ENCODE measurements at places on chromosomes 13 and 19. TPM values are rescaled to one million over a fixed set of nuclear protein-coding genes. Genes with fewer than 3 reads are reported as not detected.

DNA sequence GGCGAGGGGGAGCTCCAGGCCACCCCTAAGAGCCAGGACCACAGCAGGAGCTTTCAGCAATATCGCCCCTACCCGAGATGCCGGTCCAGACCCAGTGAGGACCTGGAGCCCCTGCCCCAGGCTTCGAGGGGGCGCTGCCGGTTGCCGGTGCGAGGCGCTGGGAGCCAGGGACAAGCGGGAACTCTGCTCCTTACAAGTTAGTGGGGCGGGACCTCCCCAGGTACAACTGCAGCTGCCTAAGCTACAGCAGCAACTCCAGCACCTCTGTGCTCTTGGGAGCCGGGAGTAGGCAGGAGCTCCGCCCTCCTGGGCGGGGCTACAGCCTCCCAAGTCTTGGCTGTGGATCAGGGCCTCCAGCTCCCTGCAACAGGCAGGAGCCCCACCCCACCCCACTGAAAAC lies 15.2 kb upstream of the TSC22D1 start:
- no peak for DNase-seq

- DNase-seq, result no peak
Observed at GRCh38 chr19:58098682-58098998, 609 bp upstream of the ZSCAN18 start.

DNA sequence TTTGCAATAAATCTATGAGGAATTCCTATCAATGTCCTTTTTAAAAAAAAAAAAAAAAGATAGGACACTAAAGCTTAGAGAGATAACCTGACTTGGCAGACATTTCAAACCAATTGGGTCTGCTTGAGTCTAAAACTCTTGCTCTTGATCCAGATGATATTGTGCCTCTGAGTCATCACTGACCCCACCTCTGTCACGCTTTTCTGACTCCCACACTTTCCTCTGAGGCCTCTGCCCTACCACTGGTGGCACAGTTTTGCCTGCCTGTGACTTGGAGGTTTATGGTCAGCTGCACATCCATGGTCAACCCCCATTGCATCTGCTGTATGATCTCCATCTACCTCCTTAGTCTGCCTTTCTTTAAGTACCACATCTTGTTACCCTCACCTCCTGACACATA lies 328.7 kb downstream of the SPRY2 start:
- DNase-seq, result no peak

DNA sequence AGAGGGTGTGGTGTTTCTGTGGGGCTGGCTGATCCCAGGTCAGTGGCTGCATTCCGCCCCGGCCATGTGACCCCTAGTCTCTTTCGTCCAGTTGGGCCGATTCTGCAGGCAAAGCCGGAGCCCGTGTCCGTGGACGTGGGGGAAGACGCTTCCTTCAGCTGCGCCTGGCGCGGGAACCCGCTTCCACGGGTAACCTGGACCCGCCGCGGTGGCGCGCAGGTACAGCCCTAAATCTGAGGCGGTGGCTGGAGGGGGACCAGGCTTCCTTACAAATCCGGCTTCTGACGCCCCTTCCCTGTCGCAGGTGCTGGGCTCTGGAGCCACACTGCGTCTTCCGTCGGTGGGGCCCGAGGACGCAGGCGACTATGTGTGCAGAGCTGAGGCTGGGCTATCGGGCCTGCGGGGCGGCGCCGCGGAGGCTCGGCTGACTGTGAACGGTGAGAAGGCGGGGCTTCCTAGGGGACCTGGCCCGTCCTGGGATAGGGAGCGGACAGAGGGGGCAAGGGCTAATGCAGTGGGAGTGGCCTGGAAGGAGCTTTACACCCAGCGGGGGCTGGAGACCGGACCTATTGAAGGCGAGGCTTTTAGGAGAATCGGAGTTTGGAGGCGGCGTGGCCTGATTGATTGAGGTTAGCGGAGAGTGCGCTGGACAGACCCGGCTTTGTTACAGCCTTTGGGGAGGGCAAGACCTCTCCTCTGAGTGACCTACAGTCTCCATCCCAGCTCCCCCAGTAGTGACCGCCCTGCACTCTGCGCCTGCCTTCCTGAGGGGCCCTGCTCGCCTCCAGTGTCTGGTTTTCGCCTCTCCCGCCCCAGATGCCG lies 4.3 kb downstream of the KIRREL2 start:
- no peak for DNase-seq

GRCh38 chr13:19959141-19959830 lies 759 bp downstream of the ZMYM2 start:
- DNase-seq, result no peak

- DNase-seq, result no peak
Observed at GRCh38 chr13:109941951-109942350, 155.6 kb upstream of the IRS2 start.

- DNase-seq, result no peak
Observed at GRCh38 chr19:46715975-46716671, 791 bp downstream of the PRKD2 start.

- DNase-seq, result no peak
Observed at GRCh38 chr13:59846845-59847620, 316.7 kb downstream of the DIAPH3 start.

The TGFB1 gene
- 42.6 TPM for total RNA-seq

- no peak for DNase-seq
Observed at GRCh38 chr13:79482281-79482970, 1.5 kb downstream of the NDFIP2 start.

DNA sequence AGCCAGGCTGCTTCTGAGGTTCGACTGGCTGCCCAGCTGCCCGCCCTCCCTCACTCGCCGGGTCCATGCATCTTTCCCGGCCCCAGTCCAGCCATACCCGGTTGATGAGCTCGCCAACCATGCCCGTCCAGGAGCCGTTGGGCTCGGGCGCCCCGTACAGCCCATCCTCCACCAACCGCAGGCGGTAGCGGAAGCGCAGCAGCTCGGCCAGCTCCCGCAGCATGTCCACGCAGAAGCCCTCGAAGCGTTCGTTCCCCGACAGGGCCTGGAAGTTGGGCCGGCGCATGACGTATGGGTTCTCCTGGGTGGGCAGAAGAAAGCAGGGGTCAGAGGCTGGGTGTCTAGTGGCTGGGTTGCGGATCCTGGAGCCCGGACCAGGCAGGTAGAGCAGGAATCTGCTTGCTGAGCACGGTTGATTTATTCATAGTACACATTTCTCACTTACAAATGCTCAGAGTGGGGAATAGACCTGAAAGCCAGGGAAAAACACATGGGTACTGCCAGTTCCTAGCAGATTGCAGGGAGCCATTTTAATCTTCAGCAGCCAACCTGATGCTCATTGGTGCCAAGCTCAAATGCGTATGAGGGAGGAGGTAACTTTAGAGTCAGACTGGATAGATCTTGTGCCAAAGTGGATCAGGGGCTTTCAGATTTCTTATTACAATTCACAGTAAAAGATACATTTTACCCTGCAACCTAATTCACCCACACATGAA lies 27.4 kb downstream of the GRIK5 start:
- DNase-seq, result no peak

The SBK2 gene
- total RNA-seq, result 0.69 TPM

GRCh38 chr13:88862095-88862620 lies 1191.0 kb downstream of the SLITRK5 start:
- DNase-seq, result no peak

GRCh38 chr13:49935171-49936074 lies 717 bp downstream of the SPRYD7 start:
- DNase-seq, result no peak

The NAPSA gene
- 2.5 TPM for total RNA-seq

- DNase-seq, result no peak
Observed at GRCh38 chr13:30830638-30830965, 75.5 kb upstream of the MEDAG start.

The ZNF223 gene
- total RNA-seq, result 2.2 TPM

The GAPDHS gene
- not detected for total RNA-seq

DNA sequence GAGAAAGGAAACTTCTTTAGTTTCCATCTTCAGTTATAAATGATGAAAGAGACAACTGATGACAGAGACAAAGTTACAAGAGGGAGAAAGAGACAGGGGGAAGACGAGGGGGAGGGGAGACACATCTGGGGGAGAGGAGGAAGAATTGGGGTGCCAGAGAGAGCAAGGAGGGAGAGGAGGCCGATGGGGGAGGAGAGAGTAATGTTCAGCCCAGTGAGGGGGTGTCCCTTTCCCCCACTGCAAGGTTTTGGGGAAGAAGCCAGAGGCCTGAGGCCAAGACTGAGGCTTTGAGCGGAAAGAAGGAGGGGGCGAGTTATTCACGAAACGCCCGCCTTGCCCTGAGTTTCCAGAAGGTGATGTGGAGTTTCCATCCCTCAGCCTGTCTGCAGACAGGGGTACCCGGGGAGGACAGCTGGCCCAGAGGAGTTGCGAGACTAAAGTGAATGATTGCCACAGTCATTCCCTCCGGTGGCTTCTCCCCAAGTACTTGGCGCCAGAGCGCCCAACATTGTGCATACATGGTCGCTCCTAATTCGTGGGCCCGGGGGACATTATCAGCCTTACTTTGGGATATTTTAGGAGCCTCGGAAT lies 558 bp upstream of the PPAN start:
- no peak for DNase-seq

The OXGR1 gene
- not detected for total RNA-seq

The FOXA3 gene
- 0.26 TPM for total RNA-seq

The CEACAM6 gene
- total RNA-seq, result 0.21 TPM

GRCh38 chr19:51294977-51295375 lies 16.5 kb upstream of the IGLON5 start:
- no peak for DNase-seq

- no peak for DNase-seq
Observed at GRCh38 chr19:10395436-10395835, 7.9 kb downstream of the CDC37 start.

The CLEC4M gene
- not detected for total RNA-seq

The PHF11 gene
- total RNA-seq, result 15.7 TPM

- peak; percentile 80 for DNase-seq
Observed at GRCh38 chr19:4633140-4633967, 6.0 kb upstream of the TNFAIP8L1 start.

DNA sequence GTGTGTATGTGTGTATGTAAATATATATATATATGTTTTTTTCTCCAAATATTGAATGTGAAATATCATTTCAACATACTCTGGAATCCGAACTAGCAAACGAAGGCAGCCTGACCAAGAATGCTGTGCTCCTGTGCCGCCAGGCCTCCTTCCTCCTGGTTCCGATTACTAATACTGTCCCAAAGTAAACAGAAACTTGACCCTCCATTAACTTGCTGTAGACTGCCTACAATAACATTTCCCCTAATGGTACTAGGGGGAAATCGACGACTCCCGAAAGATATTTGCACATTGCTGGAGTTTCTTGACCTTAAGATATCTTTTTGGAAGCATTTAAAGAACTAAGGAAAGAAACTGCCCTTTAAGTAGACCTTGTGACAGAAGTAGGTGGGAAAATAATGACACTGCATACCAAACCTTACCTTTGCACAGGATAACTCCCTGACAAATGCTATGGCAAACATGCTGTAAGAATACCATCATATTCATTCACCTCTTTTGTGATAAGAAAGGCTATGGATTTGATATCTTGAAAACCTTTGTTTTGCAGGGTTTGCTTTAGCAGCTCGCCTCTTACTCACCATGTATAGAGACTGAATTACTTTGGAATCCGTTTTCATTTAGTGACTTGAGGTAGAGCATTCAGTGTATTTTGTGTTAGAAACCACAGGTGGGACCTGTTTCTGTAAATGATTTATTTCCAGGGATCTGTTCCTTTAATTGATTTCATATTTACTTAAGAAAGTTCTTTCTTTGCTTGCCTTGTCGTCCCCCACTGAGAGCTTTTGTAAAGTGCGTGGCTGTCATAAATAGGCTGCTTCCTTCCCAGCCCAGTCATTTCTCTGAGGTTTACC lies 80.1 kb downstream of the KLF5 start:
- DNase-seq, result no peak

- DNase-seq, result no peak
Observed at GRCh38 chr13:60945396-60945795, 470.3 kb downstream of the PCDH20 start.

GRCh38 chr19:39533003-39533512 lies 406 bp upstream of the EID2B start:
- no peak for DNase-seq

DNA sequence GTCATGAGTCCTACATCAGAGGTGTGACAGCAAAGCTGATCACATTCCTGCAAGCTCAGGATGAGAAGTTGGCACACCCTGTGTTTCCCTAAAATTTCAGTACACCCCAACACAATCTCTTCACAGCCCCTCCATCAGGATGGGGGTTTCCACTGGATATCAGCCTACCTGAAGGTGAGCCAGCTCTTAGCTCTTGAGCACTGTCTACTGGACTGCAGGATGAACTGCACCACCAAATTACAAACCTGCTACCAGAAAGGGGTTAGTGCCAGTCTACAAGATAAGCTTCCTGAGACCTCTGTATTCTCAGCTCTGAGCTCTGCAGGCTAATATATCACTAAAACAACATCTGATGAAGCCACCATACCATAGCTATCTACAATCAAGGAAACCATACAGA lies 1616.2 kb upstream of the SPRY2 start:
- no peak for DNase-seq

- DNase-seq, result no peak
Observed at GRCh38 chr19:33906578-33907335, 110.1 kb downstream of the KCTD15 start.

- DNase-seq, result no peak
Observed at GRCh38 chr19:50417111-50418081, 1.3 kb upstream of the SPIB start.

DNA sequence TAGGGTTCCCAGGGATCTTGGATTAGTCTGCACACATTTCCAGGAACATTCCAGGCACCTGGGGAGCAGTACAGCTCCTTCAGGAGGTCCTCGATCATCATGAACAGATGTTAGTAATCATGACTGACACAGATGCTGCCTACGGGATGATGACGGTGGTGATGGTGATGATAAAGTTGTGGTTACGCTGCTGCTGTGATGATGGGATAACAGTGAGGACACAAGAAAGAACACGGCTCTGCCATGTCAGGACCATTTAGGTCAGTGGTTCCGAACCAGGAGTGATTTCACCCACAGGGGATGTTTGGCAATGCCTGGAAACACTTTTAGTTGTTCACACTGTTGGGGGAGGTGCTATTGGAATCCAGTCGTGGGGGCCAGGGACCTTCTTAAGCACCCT lies 1193.0 kb downstream of the UQCRFS1 start:
- no peak for DNase-seq

DNA sequence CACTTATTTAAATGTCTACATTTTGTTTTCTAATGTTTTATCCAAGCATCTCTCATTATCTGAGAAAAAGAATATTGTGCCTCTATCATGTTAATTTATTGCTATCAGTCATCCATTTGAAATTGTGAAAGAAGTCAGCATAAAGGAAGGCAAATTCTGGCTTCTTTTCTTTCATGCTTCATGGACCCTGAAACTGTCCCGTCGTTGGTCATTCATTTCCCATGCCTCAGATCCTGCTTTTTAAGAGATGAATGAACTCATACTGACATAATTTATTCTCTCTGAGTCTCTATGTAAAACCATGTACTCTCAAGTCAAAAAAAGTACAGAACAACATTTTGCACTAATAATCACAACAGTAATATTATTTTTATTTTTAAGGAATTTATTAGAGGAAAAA lies 2512.0 kb downstream of the PCDH9 start:
- no peak for DNase-seq

The GTF3A gene
- total RNA-seq, result 111 TPM

The UBXN6 gene
- 55.6 TPM for total RNA-seq
